ENCODE measurements at places on chromosomes 11 and 22. TPM values are rescaled to one million over a fixed set of nuclear protein-coding genes. Genes with fewer than 3 reads are reported as not detected.

GRCh38 chr11:33539751-33540150 lies 160.9 kb downstream of the C11orf91 start:
- no peak for DNase-seq

- no peak for DNase-seq
These were observed at the start of gene SCT for GRCh38 chr11:626475-627307. Gene SCT (minus strand): TSS chr11:627181. CDS start chr11:627143, 38 bp downstream.

GRCh38 chr11:97794876-97795275 lies 1225.9 kb upstream of the CNTN5 start:
- peak; percentile 35 for DNase-seq

The SAC3D1 gene
- 11.8 TPM for total RNA-seq

The KDM4D gene
- 6.0 TPM for total RNA-seq

The ANO5 gene
- 2.6 TPM for total RNA-seq

The RSF1 gene
- total RNA-seq = 65.2 TPM

Data from umbilical cord (tissue), 2 donors.